Liver (tissue), 10 donors: ENCODE measurements at places on chromosomes 2 and 18.

GRCh38 chr2:32627441-32627813, 423 bp upstream of the TTC27 start:
- DNase-seq: peak; percentile 47
- H3K36me3 ChIP-seq: peaks cover 2% of the 10 kb centered on the region
- peak overlapping the region; percentile 42 for H3K27ac ChIP-seq
- peaks cover 11% of the 10 kb centered on the region for H3K4me1 ChIP-seq

GRCh38 chr2:220300806-220301205, 673.4 kb downstream of the SLC4A3 start:
- no peak overlapping the region for H3K27ac ChIP-seq
- no peaks in the 10 kb centered on the region for H3K4me1 ChIP-seq
- H3K36me3 ChIP-seq: no peaks in the 10 kb centered on the region
- H3K4me3 ChIP-seq: no peak overlapping the region

DNA sequence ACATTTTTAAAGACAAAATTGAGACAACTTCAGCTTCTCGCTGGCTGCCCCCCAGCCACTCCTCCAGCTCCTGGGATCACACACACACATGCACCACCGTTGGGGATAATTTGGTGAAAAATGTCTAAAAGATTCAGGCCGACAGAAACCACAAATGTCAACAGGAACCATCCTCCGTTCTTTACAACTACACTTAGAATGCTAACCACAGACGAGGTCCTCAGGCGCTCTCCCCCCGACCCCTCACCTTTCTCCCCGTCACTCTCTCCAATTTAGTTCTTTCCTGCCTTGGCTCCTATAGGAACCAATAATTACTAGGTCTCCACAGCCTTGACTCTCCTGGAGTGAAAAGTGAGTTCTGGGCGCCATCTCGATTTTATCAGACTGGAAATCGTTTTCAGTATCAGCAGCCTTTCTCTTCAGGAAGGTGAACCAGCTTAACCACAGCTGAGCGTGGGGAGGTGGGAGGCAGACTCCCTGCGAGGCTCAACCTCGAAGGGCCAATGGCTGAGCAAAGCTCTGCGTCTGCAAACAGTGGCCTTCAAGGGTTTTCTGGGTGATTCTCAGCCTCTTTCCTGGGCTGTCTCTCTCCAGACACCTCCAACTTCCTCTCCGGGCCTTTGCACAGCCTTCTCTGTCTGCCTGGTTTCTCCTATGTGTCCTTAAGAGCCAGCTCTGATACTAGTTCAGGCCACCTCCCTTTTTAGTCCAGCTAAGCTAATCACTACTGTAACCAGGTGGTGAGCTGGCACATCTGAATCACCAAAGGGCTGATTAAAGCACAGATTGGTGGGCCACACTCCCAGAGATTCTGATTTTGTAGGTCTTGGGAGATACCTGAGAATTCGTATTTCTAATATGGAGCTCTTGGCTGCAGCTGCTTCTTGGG, 115.7 kb upstream of the COPS8 start:
- no peaks in the 10 kb centered on the region for H3K36me3 ChIP-seq
- H3K4me3 ChIP-seq: no peak overlapping the region
- DNase-seq: no peak
- no peaks in the 10 kb centered on the region for H3K27me3 ChIP-seq
- H3K27ac ChIP-seq: no peak overlapping the region

DNA sequence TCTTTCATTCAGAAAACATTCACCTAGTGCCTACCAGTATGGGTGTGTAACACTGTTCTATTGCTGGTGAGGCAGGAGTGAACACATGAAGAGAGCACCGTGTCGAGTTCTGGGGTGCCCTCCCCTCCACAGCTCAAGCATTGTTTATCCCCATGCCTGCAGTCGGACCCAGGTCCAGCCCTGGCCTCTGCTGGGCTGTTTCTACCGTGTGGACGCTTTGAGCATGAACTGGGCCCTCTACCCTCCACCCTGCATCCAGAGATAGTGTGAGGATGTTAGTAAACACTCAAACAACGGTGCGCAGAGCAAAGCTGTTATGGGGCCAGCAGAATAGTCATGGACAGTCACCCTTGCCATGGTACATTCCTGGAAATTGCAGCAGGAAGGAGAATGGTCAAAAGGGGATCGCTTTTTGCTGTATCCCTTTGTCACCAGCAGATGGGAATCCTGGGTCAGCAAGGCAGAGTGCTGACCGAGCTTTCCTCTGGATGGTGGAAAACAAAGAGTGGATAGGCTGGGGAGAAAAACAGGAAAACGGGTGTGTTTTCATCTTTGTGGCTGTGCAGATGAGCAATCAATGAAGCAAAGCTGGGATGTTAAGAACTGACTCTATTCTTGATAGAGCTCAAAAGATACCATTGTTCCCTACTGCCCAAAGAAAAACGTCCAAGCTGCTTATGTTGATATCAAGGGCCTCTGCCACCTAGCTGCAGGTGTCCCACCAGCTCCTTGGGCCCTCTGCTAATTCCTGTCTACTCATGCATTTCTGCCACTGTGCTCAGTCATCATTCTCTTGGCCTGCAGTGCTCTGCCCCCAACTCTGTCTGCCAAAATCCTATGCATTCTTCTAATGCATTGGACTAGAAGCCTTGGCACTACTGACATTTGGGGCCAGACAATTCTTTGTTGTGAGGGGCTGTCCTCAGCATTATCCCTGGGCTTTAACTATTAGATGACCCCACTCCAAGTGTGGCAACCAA, 38.7 kb downstream of the REEP1 start:
- H3K36me3 ChIP-seq: no peaks in the 10 kb centered on the region
- DNase-seq: no peak
- no peaks in the 10 kb centered on the region for H3K4me1 ChIP-seq
- no peak overlapping the region for H3K27ac ChIP-seq

- H3K27me3 ChIP-seq: no peaks in the 10 kb centered on the region
- H3K4me3 ChIP-seq: no peak overlapping the region
- H3K36me3 ChIP-seq: no peaks in the 10 kb centered on the region
- no peak overlapping the region for H3K27ac ChIP-seq
Observed at GRCh38 chr2:180334514-180334913, 327.4 kb upstream of the CWC22 start.

DNA sequence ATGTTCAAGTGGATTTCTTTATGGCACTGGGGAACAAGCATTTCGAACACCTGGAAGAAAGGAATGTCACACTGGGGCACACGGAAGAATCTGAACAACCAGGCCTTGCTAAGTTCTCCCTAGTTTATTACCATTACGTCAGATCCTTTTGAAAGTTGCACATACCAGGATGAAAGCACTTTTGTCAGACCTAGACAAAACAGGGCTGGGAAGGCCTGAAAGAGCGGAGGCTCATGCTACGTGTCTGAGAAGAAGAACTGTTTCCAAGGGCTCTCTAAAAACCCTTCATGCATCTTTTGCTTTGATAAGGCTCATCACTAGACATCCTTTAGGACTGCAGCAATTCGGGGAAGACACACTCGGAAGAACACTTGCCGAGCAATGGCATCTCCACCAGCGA, 15.4 kb upstream of the SLC25A52 start:
- H3K27me3 ChIP-seq: no peaks in the 10 kb centered on the region
- no peaks in the 10 kb centered on the region for H3K36me3 ChIP-seq
- H3K27ac ChIP-seq: no peak overlapping the region
- H3K4me3 ChIP-seq: no peak overlapping the region
- DNase-seq: no peak

- no peak overlapping the region for H3K4me3 ChIP-seq
- H3K27me3 ChIP-seq: no peaks in the 10 kb centered on the region
- peaks cover 23% of the 10 kb centered on the region for H3K36me3 ChIP-seq
- no peaks in the 10 kb centered on the region for H3K4me1 ChIP-seq
- no peak overlapping the region for H3K27ac ChIP-seq
Observed at GRCh38 chr2:17667898-17668297, 85.7 kb downstream of the SMC6 start.

- H3K27ac ChIP-seq: no peak overlapping the region
- no peaks in the 10 kb centered on the region for H3K36me3 ChIP-seq
- H3K4me1 ChIP-seq: no peaks in the 10 kb centered on the region
- H3K4me3 ChIP-seq: no peak overlapping the region
- no peaks in the 10 kb centered on the region for H3K27me3 ChIP-seq
Observed at GRCh38 chr2:17057109-17058017, 391.7 kb upstream of the CYRIA start.

DNA sequence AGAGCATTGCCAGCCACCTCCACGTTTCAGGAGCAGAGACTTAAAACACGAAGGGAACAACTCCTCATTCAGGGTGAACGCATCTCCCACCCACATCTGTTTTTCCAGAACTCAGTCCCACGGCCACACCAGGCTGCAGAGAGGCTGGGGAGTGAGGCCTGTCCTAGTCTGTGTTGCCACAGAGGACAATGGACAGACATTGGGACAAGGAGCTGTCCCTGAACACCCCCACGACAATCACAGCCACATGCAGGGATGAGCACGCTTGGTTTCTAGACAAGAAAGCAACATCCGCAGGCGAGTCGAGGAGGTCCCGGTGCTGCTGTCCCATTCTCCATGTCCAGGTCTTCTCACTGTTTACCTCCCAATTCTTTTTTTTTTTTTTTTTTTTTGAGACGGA, 167.4 kb downstream of the EIPR1 start:
- H3K36me3 ChIP-seq: peaks cover 2% of the 10 kb centered on the region
- H3K4me1 ChIP-seq: no peaks in the 10 kb centered on the region
- no peak overlapping the region for H3K4me3 ChIP-seq
- no peaks in the 10 kb centered on the region for H3K27me3 ChIP-seq
- no peak overlapping the region for H3K27ac ChIP-seq
- DNase-seq: no peak

GRCh38 chr2:237866101-237866621, 6.7 kb downstream of the RAMP1 start:
- H3K4me3 ChIP-seq: no peak overlapping the region
- peaks cover 4% of the 10 kb centered on the region for H3K4me1 ChIP-seq
- no peak for DNase-seq
- H3K36me3 ChIP-seq: no peaks in the 10 kb centered on the region
- H3K27ac ChIP-seq: no peak overlapping the region
- H3K27me3 ChIP-seq: no peaks in the 10 kb centered on the region

DNA sequence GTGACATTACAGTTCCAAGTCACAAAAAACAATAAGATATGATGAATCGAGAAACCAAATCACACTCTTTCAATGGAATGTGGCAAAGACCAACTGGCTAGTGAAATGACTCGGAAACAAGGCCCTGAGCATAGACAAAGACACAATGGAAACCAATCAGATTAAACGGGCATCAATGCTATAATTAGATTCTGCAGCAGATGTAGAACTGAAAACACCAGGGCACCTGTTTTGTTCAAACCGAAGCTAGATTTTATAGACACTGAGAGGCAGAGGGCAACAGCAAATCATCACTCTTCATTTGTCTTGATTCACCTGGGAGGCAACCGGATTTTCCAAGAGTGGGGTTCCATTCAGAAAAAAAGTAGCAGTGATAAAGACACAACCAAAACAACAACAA, 92.8 kb upstream of the BARD1 start:
- H3K36me3 ChIP-seq: no peaks in the 10 kb centered on the region
- H3K27me3 ChIP-seq: no peaks in the 10 kb centered on the region
- no peaks in the 10 kb centered on the region for H3K4me1 ChIP-seq
- no peak for DNase-seq
- no peak overlapping the region for H3K27ac ChIP-seq

DNA sequence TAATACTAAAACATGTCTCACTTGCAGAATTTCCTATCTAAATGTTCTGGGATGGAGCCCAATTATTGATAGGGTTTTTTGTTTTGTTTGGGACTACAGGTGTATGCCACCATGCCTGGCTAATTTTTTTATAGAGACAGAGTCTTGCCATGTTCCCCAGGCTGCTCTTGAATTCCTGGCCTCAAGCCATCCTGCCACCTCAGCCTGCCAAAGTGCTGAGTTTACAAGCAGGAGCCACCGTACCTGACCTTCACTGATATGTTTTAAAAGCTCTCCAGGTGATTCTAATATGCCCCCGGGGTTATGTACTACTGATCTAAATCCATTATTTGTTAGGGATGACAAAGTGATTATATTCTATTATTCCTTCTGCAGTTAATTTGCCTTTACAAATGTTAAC, 2.2 kb downstream of the ELAC1 start:
- no peaks in the 10 kb centered on the region for H3K27me3 ChIP-seq
- H3K36me3 ChIP-seq: peaks cover 5% of the 10 kb centered on the region
- no peak overlapping the region for H3K4me3 ChIP-seq
- peak overlapping the region; percentile 6 for H3K27ac ChIP-seq
- DNase-seq: no peak

- no peaks in the 10 kb centered on the region for H3K27me3 ChIP-seq
- no peak for DNase-seq
- no peak overlapping the region for H3K4me3 ChIP-seq
- H3K4me1 ChIP-seq: no peaks in the 10 kb centered on the region
Observed at GRCh38 chr2:110860630-110861029, 128.3 kb downstream of the ACOXL start.

- no peaks in the 10 kb centered on the region for H3K27me3 ChIP-seq
- H3K4me1 ChIP-seq: no peaks in the 10 kb centered on the region
- no peak overlapping the region for H3K4me3 ChIP-seq
Observed at GRCh38 chr2:65731476-65731875, 299.1 kb upstream of the SPRED2 start.

GRCh38 chr2:121856360-121856759, 100.9 kb downstream of the TSN start:
- no peak overlapping the region for H3K27ac ChIP-seq
- no peaks in the 10 kb centered on the region for H3K36me3 ChIP-seq
- H3K27me3 ChIP-seq: no peaks in the 10 kb centered on the region
- no peak for DNase-seq
- no peaks in the 10 kb centered on the region for H3K4me1 ChIP-seq

GRCh38 chr2:241271706-241272302, 43.7 kb downstream of the HDLBP start:
- peak overlapping the region; percentile 90 for H3K4me3 ChIP-seq
- H3K36me3 ChIP-seq: peaks cover 11% of the 10 kb centered on the region
- DNase-seq: peak; percentile 68
- peaks cover 47% of the 10 kb centered on the region for H3K4me1 ChIP-seq

DNA sequence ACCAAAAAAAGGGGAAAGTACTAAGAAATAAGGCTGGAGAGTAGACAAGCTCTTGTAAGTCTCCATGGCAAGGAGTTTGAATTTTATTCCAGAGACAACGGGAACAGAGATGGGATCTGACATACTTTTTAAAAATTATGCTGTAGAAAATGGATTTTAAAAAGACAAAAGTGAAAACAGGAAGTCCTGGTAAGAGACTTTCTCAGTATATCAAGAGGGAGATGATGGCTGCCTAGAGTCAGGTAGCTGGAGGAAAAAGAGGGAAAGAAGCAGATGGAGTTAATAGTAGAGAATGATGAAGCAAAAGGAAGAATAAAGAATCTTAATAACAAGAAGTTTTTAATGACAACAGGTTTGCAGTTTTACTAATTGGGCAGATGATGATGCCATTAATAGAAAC, 168.1 kb downstream of the SRBD1 start:
- no peaks in the 10 kb centered on the region for H3K4me1 ChIP-seq
- no peak overlapping the region for H3K4me3 ChIP-seq
- no peaks in the 10 kb centered on the region for H3K36me3 ChIP-seq
- DNase-seq: no peak
- H3K27ac ChIP-seq: no peak overlapping the region

GRCh38 chr2:114083717-114084387, 194.0 kb downstream of the ACTR3 start:
- H3K27me3 ChIP-seq: no peaks in the 10 kb centered on the region
- H3K4me1 ChIP-seq: peaks cover 2% of the 10 kb centered on the region
- no peak overlapping the region for H3K27ac ChIP-seq
- H3K36me3 ChIP-seq: no peaks in the 10 kb centered on the region
- H3K4me3 ChIP-seq: no peak overlapping the region
